ENCODE measurements at places on chromosomes 3 and 15.

DNA sequence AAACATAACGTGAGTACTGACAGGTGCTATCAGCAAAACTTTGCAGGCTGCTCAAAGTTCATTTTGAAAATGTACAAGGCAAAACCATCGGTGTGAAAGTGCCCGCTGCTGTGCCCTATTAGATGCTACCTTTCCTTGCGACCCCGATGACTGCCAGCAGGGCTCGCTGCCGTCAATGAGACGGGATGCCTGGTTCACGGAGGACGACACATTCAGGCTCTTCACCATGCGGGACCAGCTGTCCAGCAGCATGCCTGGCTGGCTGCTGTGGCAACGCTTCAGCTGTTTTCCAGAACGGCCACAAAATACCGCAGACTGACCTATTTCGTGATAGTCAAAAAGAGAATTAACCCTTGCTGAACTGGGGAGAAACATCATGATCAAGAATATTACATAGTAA lies 92.7 kb upstream of the OCA2 start:
- no peak for DNase-seq

- no peak for DNase-seq
These were observed 31.6 kb upstream of the GATA2 start for GRCh38 chr3:128524374-128525299.

- DNase-seq = no peak
These were observed 67.4 kb downstream of the TMEM266 start for GRCh38 chr15:76127169-76127568.

DNA sequence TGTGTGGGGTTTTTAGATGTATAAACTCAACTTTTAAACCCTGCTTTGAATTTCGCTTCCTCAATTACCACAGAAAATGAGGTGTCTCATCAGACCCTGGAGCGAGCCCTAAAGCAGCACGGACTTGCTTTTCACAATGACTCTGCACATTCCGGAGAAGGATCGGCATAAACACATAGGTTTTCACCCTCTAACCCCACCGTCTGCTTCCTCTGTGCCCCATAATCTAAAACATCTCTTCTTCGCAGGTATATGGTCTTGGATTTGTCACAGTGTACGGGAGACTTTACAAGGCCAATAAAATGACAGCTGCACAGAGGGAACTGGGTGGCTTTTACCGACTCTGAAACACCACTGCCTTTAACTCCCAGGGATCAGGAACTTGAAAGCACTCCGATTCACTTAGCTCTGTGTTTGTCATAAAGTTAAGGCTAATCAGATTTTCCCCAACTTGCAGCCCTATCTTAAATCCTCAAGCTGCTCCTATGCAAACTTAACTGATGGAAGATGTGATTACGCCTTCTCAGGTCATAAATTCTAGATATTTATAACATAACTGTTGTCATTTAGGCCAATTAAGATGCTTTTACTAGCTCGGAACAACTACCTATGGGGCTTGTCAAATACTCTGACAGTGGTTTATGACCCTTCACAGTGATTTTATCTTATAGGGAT lies 133.4 kb upstream of the WNT5A start:
- no peak for DNase-seq
